Cerebellum (tissue), 4 donors: ENCODE measurements at places on chromosomes 12 and 14.

GRCh38 chr12:89180496-89180895 is 171.8 kb downstream of the DUSP6 start:
- no peak for DNase-seq

- no peak for DNase-seq
Measured at GRCh38 chr12:51593539-51593938, 2.5 kb downstream of the SCN8A start.

- no peak for DNase-seq
Measured at GRCh38 chr14:32654106-32654505, 284.6 kb upstream of the NPAS3 start.

DNA sequence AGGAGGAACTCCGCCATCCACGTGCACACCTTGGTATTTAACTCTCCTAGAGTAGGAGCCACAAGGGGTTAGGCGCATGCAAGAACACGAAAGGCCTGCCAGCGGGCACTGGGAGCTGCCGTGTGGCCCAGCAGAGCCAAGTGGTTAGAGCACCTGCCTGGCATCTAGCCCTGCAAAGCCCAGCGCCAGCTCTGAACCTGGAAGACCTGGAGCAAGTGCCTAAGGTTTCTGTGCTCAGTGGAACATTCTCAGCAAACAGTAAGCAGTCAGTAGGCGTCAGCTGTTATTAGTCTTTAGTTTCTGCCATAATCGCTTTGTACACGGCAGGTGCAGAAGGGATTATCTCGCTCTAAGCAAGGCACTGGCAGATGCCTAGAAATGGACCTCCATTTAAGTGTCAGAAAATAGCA is 55.4 kb downstream of the SETD3 start:
- DNase-seq = peak; percentile 47
